Thoracic aorta endothelial cell (primary cell): ENCODE measurements at places on chromosomes 6 and 20. TPM values are rescaled to one million over a fixed set of nuclear protein-coding genes. Genes with fewer than 3 reads are reported as not detected.

The TMEM170B gene
- 9.6 and 11.0 TPM in 2 replicates for total RNA-seq

The SRF gene
- total RNA-seq = 22.5 and 28.9 TPM in 2 replicates

The ROMO1 gene
- total RNA-seq = 128 and 146 TPM in 2 replicates

The PLTP gene
- total RNA-seq = 13.4 and 17.0 TPM in 2 replicates
